ENCODE measurements at places on chromosomes 3 and 15.

GRCh38 chr3:32569540-32570420 lies 878 bp downstream of the DYNC1LI1 start:
- peak; percentile 42 for DNase-seq

DNA sequence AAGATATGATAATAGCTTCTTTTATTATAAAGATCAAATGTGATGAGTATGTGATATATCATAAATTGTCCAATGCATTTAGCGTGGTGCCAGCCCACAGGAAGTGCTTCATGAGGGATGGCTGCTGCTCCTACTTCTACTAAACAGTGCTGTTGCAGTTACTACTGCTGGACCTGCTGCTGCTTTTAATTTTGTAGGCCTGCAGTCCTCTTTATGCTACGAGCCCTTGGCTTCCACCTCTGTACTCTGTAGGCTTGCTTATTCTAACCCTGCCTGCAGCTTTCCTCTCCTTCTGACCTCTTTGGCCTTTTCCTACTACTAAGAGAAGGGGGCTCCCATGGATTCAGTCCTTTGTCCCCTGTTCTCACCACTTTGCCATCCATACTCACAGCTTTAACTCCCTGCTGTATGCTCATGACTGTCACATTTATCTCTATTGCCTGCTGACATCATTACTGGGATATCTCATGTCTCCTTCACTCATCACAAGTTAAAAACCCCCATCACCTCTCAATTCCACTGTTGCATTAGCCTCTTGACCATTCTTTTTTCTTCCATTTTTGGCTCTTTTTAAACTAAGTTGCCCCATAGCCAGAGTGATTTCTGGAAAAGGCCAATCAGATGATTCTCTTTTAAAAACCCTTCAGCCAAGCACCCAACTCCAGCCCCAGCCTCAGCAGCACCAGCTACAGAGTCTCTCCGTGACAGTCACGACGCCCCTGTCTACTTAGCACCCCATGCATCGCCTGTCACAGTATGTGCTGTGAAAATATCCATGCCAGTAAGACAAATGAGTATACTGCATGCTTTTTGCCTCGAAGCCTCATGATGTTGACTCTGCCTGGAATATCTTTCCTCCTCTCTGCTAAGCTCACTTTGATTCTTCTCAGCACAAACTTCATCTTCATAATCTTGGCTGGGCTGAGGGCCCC lies 56.3 kb downstream of the PLCL2 start:
- no peak for DNase-seq

DNA sequence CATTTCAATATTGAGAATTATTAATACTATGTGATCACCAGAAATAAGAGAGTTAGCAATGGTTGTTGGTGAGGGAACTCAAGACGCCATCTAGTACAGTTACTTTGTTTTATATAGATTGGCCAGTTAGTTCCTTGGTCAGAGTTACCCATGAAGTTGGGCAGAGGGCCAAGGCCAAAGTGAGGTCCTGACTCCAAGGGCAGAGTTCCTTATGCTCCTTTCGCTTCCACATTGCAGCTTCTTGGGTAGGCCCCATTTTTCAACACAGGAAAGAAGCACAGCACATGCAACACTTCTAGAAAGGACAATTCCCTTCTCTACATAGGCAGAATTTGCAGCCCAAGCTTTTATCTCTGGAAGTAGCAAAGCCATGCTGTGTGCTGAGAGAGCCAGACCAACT lies 178.6 kb downstream of the KCNAB1 start:
- no peak for DNase-seq

DNA sequence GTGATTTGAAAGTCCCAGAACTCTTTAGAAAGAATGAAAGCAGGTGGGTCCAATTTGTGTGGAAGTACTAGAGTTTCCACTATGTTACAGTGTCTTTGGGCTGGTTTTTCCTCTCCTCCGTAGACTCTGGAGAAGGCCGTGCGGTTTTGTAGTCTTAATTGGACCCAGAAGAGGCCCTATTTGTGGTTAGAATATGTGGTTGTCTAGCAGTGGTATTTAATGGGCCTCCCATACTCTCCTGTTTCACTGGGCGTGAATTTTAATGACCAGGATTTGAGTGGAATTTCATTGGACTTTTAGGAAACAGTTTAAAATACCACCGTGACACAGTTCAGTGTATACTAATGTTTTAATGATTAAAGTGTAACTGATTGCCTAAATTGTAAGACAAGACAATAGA lies 182.3 kb downstream of the BBX start:
- DNase-seq: no peak

GRCh38 chr15:78082106-78082742 lies 4.7 kb upstream of the TBC1D2B start:
- DNase-seq: no peak

- no peak for DNase-seq
Observed at GRCh38 chr3:190167936-190168680, 47.4 kb upstream of the P3H2 start.

DNA sequence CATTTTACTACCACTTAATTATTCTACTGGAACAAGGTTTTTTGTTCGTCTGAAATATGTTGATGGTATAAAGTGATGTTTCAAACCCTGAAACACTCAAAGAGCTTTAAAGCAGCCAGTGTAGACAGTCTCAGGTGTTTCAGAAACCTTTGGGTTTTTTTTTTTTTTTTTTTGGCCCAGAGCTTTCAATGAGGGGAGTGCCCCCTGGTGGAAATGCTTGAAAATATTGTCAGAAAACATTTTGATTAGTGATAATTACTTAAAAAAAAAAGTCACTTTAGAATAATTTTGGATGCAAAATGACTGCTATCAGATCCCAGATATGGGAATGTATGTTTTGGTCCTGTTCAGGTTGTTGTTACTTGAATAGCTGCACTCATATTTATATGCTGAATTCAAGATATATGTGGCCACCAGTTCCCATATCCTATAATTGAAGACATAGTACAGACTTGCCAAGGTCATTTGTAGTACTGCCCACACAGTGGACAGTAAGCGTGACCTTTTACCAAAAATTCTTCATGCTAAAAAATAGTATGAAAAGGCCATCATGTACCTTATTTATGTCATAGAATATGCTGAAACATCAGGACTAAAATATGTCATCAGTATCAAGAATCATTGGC lies 35.9 kb downstream of the SATB1 start:
- DNase-seq: peak; percentile 57

- DNase-seq: no peak
Observed at GRCh38 chr3:31345581-31345980, 187.1 kb upstream of the STT3B start.

GRCh38 chr15:62147551-62147950 lies 17.5 kb downstream of the C2CD4B start:
- no peak for DNase-seq

- DNase-seq: no peak
Observed at GRCh38 chr3:76586471-76586870, 453.4 kb upstream of the ROBO2 start.

DNA sequence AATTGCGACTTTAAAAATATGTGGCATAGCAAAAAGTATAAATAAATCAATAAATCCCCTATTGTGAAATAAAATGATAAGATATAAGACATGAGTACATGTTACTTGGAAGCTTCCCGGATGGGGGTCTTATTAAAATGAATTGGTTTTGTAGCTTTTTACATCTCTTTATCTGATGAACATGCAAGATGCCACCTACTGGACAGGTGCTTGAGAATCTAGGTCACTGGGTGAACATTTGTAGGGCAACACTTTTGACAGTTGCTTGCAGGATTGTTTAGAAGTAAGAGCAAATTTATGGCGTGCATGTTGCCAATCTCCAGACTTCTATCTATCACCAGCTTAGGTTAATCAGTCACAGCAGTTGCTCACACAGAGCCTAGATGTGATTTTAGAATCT lies 362.7 kb upstream of the SUCLG2 start:
- no peak for DNase-seq

DNA sequence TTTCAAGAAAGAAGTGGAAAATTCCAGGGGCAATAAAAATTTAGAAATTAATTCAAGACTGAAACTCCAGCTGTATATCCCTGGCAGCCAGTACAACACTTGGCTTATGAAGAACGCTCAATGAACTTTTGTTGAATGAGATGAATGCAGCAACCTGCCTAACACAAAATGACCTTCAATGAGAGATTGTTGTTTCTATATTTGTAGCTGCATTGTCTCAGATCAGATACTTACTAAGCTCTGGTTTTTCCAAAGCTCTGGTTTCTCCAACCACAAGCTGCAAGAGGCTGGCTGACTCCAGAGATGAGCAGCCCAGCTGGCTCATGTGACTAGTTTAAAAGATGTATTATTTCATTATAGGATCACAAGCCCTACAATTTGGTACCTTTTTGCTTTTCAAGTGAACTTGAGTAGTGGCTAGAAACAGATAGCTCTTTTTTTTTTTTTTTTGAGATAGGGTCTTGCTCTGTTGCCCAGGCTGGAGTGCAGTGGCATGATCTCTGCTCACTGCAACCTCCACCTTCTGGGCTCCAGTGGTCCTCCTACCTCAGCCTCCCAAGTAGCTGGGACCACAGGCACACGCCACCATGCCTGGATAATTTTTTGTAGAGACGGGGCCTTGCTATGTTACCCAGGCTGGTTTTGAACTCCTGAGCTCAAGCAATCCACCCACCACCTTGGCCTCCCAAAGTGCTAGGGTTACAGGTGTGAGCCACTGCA lies 57.4 kb downstream of the UMPS start:
- DNase-seq: no peak

GRCh38 chr3:71050538-71051258 lies 532.8 kb downstream of the FOXP1 start:
- peak; percentile 74 for DNase-seq

- peak; percentile 85 for DNase-seq
Observed at GRCh38 chr3:38138349-38139190, at the start of gene MYD88. MYD88 (plus strand) TSS chr3:38138661; CDS start chr3:38138701, 40 bp downstream.

DNA sequence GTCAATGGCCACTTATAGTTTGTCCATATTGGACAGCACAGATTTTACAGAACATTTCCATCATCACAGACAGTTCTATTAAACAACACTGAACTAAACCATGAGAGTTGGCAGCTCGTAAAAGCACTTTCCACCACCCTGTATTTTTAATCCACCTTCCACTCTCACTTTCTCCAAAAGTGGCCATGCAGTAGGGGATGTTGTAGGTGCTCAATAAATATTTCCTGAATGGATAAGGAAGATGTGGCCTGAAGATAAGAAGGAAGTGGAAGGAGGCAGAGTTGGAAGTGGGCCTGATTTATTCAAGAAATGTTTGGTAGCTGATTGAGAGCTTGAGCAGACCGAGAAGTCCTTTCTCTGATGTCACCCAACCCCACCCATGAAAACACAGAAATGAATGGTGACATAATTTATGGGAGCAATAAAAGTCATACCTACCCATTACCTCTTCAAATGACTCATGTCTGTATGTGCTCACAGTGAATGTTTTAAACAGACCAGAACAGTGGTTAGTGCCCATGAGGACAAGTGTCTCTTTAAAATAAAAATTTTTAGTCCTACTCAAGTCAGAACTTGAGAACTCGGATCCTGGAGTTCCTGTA lies 39.6 kb upstream of the CTNNB1 start:
- no peak for DNase-seq

DNA sequence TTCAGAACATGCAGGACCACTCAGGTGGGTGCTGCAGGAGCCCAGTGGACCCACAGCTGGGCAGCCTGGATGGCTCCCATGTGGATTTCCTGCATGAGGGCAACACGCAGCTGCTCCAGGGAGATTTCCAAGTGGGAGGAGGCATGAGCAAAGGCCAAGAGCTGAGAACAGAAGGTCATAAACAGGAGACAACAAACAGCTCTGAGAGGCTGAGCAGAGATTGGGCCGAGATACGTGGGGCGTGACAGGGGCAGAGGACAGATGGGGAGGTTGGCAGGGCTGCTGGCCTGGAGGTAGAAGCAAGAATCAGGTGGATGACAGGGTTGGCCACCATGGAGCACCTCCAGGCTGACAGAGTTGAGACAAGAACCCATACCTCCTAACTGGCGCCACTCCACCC lies 2.9 kb downstream of the PHGR1 start:
- DNase-seq: no peak

DNA sequence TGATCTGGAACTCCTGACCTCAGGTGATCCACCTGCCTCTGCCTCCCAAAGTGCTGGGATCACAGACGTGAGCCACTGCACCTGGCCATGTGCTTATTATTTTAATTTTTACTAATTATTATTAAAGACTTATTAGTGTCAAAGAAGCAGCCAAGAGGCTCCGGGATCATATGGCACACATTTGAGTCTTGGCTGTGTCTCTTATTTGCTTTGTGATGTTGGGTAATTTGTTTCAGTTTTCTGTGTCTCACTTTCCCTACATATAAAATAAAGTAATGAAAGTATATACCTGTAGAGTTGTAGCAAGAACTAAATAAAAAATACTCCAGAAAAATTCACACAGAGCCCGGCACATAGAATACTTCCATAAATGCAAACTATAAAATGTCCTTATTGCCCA lies 238.0 kb upstream of the TBL1XR1 start:
- no peak for DNase-seq

GRCh38 chr3:100104817-100105413 lies 9.4 kb downstream of the FILIP1L start:
- DNase-seq: no peak

GRCh38 chr3:40913192-40913591 lies 286.1 kb upstream of the CTNNB1 start:
- no peak for DNase-seq

- no peak for DNase-seq
Observed at GRCh38 chr3:188523291-188523690, 369.3 kb downstream of the LPP start.

DNA sequence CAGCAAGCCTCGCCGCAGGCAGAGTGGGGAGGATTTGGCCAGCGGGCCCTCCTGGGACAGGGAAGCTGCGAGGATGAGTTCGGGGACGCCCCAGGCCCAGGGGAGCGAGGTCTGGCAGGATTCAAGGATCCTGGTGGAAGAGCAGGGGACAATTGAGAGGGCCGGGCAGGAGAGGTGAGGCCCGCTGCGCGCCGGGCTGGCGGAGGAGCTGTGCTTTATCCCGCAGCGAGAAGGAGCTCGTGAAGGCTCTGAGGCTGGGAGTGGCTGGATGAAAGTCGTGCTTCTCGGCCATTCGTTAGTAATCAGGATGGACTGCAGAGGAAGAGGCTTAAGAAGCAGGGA lies 3.6 kb downstream of the SLC51A start:
- no peak for DNase-seq

DNA sequence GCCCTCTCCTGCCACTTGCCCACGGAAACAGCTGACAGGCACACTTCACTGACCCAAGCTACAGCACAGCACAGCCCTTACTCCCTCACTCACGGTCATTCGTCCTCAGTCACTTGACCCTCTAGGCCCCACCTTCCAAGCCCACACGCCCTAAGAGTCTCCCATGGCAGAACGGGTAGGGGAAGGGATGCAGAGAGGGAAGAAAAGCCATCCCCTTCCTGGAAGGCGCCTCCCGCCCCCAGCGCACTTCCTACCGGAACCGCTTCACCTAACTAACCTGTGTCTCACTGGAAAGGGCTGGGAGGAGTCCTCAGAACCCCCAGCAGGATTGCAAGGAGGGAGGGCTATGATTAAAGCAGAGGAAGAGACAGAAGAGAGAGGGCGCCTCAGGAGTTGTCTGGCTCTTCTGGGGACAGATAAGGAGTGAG lies 22.9 kb downstream of the EPHB3 start:
- DNase-seq: no peak

DNA sequence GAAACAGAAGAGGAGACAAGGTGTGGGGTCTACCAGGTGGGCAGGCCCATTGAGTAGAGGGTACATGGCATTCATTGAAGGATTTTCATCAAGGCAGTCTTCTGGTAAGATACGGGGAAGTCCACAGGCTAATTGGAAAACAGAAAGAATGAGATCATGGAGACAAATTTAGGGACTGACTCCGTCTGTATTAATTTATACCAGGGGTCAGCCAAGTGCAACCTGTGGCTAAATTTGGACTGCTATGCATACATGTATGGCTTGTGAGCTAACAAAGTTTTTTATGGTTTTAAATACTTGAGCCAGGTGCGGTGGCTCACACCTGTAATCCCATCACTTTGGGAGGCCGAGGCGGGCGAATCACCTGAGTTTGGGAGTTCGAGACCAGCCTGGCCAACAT lies 21.1 kb upstream of the SNRPN start:
- DNase-seq: no peak
